Stimulated activated CD4-positive, alpha-beta T cell treated with anti-CD3 and anti-CD28 coated beads, TNF-alpha, amount 100 ng/mL, for 4 hours (primary cell): ENCODE measurements at places on chromosomes 6 and 20.

DNA sequence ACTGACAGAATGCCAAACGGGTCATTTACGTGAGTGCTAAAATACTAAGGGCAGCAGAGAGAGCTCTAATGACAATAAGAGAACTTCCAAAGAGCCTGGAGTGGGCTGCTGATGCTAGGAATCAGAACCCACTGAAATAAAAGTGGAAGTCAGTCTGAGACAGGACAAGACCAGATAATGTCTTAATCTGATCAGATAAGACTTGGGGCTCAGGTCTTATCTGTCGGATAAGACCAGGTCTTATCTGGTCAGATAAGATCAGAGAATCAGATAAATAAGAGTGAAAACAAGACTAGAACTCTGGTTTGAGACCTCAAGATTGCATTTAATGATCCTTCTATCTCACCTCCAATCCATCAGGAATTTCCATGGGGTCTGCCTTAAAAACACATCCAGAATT, 18.6 kb downstream of the LRP11 start:
- no peak for DNase-seq

DNA sequence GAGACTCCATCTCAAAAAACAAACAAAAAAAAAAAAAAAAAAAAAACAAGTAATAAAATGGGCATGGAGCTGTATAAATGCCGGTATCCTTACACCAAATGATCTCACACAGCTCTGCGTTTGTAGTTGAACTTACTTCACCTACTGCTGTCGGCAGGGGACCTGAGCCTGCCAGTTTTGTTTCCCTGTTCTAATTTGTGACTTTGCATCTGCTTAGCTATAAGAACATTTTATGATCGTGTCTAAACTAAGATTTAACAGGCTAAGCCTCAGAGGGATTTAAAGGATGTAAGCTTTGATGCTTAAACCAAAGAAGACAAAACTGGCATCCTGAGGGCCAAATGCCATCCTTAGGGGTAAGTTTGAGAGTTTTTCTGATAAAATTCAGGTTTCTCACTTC, 58.7 kb downstream of the GCNT2 start:
- no peak for DNase-seq

DNA sequence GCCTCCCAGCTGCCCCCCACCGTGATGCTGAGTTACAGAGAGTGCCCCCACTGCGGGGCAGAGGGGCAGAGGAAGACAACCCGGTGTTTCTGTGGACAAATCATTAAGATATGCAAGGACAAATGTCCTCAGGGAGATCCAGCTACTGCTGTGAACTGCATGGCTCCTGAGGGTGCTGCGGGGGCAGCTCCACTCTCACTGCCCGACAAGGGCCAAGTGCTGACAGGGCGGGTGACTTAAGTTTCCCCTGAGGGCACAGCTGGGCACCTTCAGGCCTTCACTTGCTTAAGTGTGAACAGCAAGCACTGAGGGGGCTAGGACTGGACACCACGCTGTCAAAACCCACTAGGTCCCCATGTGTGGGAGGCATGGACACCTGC, 26.2 kb upstream of the TCFL5 start:
- DNase-seq: no peak

- DNase-seq: no peak
These were observed 6.7 kb upstream of the SRC start for GRCh38 chr20:37339208-37339607.

DNA sequence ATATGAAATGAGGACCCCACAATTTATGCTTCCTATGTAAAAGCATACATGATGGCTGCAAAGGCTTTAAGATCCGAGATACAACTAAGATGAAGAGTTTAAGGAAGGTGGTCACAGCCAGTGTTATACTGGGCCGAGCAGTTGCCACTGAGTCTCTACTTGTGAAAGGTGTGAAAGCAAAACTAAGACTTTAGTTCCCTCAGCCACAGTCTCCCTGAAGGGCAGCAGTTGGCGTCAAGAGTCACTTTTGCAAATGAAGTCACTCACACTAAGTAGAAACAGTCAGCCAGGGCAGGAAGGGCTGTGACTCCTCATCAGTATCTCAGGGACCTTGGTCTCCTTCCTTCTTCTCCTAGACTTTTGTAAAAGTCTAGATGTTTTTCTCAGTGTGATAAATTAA, 191.6 kb upstream of the MCHR2 start:
- DNase-seq: no peak

DNA sequence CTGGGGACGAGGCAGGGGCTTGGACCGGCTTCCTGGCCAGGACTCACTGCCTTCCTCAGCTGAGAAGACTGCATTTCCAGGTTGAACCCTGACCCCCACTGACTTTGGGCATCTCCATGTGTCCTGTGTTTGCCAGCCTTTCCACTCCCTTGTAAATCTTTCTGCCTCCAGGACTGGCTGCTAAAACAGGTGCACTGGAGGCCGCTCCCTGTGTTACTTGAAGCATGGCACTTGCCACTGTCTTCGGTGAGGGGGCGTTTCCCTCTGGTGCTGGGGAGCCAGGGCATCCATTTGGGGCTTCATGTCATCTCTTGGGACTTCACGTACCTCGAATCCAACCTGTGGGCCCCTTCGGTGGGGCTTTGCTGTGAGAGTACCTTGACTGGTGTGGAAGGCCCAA, 6.7 kb upstream of the RBM38 start:
- no peak for DNase-seq

GRCh38 chr20:32438331-32438858, 80.3 kb downstream of the ASXL1 start:
- no peak for DNase-seq

- no peak for DNase-seq
These were observed 133.1 kb downstream of the TRDN start for GRCh38 chr6:123503619-123504018.

- DNase-seq: no peak
These were observed 76.9 kb upstream of the SIRPA start for GRCh38 chr20:1818247-1818840.

DNA sequence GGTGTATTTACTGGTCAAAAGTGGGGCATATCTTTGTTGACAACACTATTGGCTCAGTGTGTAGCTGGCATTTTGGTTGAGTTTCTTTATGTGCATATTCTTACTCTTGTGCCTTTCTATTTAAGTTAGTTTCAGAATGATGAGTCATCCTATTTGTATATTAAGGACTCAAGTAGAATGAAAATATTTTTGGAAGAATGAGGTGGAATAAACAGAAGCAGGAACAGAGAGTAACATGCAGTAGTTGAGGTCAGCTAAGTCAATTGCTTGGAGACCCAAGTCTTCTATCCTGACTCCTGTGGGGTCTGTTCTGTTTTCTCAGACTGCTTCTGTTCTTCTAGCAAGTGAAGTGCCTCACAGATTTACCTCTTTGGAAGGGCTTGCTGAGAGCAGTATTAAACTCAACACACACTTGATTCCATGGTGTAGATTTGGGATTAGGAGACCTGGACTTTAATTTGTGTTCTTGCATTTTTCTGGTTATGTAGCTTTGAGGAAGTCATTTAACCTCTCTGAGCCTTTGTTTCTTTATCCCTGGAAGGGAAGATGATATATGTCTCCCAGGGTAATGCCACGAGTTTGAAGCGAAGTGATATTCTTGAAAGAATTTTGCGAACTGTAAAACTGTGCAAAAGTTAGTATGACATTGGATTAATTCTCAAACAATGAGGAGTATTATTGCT, 324.3 kb downstream of the QKI start:
- no peak for DNase-seq

- DNase-seq: no peak
These were observed 68.6 kb upstream of the MARCKS start for GRCh38 chr6:113788586-113788985.

DNA sequence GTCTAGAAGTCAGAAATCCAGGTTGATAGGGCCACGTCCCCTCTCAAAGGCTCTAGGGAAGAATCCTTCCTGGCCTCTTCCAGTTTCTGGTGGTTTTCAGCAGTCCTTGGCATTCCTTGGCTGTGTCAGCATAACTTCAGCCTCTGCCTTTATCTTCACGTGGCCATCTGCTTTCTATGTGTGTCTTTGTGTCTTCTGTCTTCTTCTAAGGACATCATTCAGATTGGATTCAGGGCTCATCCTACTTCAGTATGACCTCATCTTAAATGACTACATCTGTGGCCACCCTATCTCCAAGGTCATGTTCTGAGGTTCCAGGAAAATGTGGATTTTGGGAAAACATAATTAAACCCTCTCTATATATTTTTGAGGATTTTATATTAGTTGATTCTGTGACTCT, 23.0 kb downstream of the C6orf89 start:
- DNase-seq: no peak

DNA sequence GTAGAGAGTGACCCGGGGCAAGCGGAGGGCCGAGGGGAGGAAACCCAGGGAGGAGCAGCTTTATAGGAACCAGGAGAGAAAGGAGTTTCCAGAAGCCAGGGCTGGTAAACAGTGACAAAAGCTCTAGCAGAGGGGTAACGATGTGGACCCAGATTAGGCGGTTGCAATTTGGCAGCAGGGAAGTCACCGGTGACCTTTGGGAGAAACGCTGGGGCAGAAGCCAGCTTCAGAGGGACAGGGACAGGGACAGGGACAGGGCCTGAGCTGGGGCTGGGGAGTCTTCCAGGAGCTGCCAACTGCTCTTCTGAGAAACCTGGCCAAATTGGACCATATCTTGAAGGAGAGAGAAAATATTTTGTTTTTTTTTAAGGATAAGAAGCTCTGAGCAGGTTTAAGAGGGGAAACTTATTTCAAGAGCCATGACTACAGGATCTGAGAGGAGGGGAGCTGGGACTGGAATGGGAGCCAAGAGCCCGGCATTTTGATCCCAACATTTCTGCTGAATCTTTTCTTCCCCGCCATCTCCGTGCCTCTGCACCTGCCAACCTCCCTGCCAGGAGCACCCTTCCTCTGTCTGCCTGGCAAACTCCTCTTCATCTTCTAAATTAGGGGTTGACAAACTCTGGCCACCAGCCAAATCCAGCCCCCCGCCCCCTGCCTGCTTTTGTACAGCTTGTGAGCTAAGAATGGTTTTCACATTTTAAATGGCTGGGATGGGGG, 22.6 kb upstream of the PREX1 start:
- no peak for DNase-seq

DNA sequence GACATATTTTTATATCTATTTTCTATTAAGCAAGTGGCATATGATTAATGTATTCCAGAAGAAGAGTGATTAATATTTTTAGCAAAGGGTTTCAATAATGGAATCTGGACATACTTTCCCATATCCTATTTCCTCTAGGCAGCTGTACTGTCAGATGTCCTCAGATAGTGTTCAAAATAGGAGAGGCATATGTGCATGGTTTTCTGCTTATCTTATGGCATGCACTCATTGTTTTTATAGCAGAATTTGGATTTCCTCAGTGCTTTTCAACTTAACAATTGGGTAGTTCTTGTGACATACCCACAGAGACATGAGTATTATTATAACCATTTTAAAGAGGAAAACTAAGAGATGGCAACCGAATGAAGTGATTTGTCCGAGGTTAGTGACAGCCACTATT, 12.6 kb upstream of the SLC17A5 start:
- DNase-seq: no peak

- no peak for DNase-seq
These were observed 134.0 kb downstream of the SAMD5 start for GRCh38 chr6:147642458-147642857.

- peak; percentile 77 for DNase-seq
These were observed at the start of gene ADNP for GRCh38 chr20:50931306-50932015. TSS of gene ADNP (minus strand) at chr20:50931437. CDS start at chr20:50903996, 27,441 bp downstream.

- DNase-seq: no peak
These were observed 524.8 kb upstream of the ID4 start for GRCh38 chr6:19312241-19312978.

DNA sequence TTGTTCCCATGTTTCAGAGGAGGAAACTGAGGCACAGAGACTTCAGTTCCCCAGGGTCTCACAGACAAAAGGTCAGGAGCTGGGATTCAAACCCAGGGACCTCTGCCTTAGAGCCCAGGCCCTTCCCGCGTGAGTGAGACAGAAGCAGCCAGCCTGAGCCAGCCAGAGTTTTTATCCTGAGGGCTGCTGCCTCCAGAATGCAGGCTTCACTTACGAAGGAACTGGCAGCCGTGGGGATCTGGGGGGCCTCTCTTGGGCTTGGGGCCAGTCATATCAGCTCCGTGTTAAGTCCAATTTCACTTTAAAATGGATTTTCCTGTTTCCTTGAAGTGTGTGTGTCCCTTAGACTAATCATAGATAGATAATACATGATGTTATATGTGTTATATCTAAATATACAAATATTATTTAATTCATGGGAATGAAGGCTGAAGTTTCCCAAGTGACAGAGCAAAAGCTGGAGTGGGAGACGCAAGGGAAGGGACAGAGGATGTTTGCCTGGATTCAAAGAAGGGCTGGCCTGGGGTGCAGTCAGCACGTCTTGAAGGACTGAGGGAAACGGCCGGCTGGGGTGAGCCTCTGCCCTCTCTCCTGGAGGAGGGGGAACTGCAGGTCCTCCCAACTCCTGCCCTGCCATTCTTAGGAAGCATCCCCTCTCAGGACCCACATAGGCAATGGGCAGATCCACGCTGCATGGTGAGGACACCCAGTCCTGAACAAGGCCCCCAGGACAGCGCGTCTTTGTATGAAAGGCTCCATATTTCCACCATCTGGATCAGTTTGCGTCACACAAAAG, 320.1 kb downstream of the CDH4 start:
- DNase-seq: no peak

GRCh38 chr6:141965016-141965545, 167.6 kb upstream of the GJE1 start:
- DNase-seq: no peak

DNA sequence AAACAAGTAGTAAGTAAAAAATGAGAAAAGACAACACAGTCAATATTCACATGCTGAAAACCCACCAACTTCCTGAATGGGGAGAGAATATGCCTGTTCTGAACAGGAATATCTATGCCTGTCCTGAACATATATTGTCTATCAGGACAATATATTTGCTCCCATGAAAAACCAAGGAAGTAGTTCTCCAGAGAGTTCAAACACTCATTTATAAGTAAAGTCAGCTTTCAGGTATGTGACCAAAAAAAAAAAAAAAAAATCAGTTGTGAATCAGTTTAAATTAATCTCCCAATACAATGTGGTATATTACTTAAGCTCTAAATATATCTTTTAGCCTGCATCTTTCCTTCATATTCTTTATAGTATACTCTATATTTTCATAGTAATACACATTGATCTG, 119.5 kb downstream of the MYB start:
- DNase-seq: no peak

GRCh38 chr6:86609549-86610388, 327.6 kb upstream of the HTR1E start:
- DNase-seq: no peak
